ENCODE measurements at places on chromosomes 11 and 22.

DNA sequence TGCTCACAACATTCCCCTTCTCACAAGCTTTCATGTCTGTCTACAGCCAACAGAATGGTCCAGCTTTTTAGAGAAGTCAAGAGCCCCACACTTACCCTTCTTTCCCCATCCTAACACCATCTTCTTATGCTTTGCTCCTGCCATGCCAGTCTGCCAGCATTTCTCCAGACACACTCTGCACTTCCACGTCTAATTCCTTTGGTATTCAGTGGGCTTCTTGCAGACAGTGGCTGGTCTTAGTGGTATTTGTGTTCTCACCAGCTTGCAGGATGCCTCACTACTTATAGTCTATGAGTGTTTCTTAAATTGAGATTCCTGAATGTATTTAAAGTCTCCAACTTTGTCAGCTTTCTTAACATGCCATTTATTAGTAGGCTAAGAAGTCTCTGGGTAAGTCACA lies 154.4 kb downstream of the BBOX1 start:
- no peak for DNase-seq

DNA sequence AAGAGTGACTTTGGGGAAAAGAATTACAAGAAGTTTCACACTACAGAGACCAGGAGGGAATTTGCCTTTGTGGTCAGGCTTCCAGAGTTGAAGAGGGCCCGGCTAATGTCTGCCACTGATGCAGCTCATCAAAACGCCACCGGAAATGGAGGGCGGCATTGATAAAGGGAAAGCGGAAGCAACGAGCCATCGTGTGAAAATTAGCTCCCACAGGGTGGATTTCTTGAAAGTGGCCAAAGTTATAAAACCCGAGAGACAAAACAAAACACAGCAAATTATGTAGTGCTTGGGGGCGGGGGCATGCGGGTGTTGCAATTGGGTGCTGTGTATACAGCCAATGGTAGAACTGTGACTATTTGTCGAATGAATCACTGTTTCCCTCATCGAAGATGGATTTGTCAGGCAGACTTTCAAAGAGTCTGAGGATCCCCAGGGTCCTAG lies 113.0 kb downstream of the ADAMTS15 start:
- no peak for DNase-seq

DNA sequence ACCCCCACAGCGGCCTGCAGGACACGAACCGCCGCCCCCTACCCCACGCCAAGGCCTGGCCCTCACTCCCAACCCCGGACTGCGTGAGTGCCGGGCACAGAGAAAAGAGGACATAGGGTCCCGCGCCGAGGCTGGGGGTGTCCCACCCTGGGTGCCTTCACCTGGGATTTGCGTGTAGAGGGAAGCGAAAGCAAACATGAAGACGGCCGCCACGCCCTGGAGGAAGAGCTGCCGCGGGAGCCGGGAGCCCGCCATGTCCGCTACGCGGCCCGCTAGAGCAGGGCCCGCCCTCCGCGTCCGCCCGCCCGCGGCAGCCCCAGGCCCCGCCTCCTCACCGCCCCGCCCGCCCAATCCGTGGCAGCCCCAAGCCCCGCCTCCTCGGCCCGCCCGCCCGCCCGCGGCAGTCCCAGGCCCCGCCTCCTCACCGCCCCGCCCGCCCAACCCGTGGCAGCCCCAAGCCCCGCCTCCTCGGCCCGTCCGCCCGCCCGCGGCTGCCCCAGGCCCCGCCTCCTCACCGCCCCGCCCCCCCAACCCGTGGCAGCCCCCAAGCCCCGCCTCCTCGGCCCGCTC lies at the start of gene LMF2:
Gene LMF2 (minus strand): TSS at position 282 of the 570 bp plus-strand sequence. CDS start 27 bp downstream, at position 255.
- DNase-seq: peak; percentile 91

GRCh38 chr11:133705074-133705648 lies 140.2 kb downstream of the SPATA19 start:
- no peak for DNase-seq

DNA sequence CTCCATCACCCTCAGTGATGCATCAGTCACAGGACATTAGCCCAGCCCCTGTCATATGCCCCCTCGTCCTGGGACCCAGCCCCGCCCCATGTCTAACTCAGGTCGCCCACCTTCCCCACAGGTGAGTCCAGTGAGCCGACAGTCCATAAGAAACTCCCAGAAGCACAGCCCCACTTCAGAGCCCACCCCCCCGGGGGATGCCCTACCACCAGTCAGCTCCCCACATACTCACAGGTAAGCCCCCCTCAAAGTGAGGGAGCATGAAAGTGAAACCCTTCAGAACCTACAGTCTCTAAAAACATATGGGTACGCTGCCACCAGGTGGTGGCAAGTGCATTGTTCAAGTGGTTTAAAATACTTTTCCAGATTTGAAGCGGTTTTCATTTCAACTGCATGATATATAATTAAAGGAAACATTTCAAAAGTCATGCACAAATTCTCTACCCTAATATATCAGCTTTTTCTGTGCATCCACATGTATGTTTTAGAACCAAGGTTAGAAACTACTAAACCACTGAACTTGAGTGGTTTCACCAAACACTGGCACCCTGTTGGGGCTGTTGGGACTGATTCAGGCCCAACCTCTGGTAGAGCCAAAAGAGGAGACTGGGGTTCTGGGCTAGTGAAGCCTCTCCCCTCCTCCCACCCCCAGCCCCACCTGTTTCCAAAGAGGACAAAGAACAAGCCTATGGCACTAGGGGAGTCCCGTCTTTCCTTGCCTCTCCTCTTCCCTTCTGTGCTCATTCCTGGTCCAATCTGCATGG lies 17.3 kb downstream of the EPS8L2 start:
- no peak for DNase-seq

GRCh38 chr22:29339381-29340235 lies 24.1 kb upstream of the RASL10A start:
- DNase-seq: no peak

GRCh38 chr11:122038543-122038942 lies 77.5 kb downstream of the BLID start:
- DNase-seq: no peak

DNA sequence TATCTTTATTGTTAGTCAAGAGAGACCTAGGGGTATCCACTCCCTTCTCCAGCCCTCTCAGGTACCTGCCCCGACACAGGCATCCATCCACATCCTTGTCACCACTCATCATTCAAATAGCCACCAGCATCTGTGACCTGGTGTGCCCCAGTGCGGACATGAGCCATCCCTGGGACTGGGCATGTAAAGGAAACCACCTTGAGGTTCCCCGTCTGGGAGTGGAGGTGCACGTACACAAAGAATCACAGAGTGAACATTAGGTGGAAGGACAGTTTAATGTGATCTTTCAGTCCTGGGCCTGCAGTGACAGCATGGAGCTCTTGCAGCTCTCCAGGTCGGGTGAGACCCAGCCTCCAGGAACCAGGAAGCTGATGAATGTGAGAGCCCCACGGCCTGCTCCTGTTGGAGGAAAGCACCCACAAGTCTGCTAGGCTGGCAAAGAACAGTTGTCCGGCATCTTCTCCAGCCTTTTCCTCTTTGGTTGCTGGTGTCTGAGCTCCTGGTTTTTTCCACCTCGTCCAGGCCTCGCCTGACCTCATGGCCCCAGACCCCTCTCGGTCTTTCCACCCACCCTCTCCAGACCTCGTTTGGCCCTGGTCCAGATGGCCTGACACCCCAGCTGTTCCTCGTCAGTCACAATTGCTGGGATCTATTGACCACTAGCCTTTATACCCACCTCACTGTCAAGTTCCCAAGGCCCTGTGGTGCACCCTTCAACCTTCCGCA lies 16.5 kb downstream of the PSMD13 start:
- no peak for DNase-seq

DNA sequence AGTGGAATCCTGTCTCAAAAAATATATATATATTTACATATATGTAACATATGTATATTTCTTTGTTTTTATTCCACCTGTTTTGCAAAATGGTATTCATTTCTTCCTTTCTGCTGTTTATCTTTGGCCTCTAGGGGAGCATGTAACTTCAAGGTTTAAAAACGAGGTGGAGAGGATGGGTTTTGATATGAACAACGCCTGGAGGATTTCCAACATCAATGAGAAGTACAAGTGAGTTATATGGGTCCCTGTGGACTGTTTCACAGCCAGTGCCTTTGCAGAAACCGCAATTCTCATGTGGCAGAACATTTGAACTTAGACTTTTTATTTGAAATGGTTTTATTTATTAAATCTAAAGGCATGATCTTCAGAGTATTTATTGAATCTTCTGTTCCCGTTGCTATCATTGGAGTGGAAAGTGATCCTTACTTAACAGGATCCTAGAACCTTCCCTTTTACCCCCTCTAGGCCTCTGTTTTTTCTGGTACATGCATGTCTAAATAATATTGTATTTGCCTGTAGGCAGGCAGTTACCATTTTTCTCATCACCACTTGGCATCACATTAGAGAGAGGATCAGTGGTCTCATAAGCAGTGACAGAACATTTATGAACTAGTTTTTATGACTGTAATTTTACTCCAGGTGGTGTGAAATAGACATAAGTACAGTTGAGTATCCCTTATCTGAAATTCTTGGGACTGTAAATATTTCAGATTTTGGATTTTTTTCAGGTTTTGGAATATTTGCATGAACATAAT lies 81.5 kb upstream of the HORMAD2 start:
- DNase-seq: no peak

- DNase-seq: no peak
Observed at GRCh38 chr11:7973011-7973410, 7.8 kb upstream of the NLRP10 start.

GRCh38 chr11:118915396-118915795 lies 10.3 kb downstream of the BCL9L start:
- no peak for DNase-seq

DNA sequence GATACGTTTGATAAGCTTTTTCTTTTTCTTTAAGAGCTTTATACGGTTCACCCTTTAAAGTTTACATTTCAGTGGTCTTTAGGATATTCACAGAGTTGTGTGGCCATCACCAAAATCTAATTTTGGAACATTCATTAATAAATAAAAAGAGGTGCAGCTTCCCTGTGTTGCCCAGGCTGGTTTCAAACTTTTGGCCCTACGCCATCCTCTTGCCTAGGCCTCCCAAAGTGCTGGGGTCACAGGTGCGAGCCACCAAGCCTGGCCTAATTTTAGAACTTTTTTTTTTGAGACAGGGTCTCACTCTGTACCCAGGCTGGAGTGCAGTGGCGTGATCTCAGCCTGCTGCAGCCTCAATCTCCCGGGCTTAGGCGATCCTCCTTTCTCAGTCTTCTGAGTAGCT lies 30.6 kb downstream of the MED15 start:
- DNase-seq: no peak

GRCh38 chr22:37148031-37148651 lies 1.6 kb downstream of the IL2RB start:
- no peak for DNase-seq

GRCh38 chr22:29208879-29209623 lies 3.4 kb downstream of the EMID1 start:
- DNase-seq: no peak

- no peak for DNase-seq
Observed at GRCh38 chr11:36131721-36132397, 157.4 kb downstream of the COMMD9 start.

GRCh38 chr11:11756718-11757117 lies 85.1 kb upstream of the USP47 start:
- DNase-seq: no peak

- no peak for DNase-seq
Observed at GRCh38 chr11:109552376-109552775, 130.4 kb downstream of the C11orf87 start.

DNA sequence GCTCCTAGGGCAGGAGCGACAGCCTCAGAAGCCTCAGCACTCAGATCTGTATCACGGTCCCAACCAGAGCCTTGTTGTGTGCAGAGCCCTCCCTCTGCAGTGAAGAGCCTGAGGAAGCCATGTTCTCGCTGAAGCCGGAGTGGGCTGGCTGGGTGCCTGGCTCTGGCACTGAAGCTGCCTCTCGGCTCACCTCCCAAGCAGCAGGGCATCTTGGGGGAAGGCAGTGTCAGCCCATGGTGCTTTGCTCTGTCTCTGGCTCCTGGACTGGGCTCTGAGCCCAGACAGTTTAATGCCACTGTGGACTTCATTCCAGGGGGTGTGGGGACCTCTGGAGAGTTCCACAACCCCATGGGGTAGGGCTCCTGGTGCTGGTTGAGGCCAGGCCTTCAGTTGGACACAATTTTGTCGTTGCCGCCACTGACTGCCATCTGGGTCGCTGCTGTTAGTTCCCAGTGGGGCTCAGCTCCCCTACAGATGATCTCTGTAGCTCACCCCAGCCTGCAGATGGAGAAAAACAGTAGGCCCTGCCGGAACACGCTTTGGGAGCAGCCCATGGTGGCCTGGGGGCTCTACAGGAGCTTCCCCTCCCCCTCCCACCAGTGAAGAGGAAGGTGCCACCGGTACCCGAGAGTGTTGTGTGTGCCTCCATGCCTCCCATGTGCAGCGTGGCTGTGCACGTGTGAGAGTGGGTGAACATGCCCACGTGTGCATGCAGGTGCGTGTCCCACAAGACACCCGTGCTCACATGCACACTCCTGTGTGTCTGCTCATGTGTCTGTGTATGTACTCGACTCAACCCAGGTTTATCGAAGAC lies 86.5 kb upstream of the B3GAT1 start:
- DNase-seq: no peak

GRCh38 chr11:106917973-106918372 lies 100.3 kb downstream of the GUCY1A2 start:
- no peak for DNase-seq

DNA sequence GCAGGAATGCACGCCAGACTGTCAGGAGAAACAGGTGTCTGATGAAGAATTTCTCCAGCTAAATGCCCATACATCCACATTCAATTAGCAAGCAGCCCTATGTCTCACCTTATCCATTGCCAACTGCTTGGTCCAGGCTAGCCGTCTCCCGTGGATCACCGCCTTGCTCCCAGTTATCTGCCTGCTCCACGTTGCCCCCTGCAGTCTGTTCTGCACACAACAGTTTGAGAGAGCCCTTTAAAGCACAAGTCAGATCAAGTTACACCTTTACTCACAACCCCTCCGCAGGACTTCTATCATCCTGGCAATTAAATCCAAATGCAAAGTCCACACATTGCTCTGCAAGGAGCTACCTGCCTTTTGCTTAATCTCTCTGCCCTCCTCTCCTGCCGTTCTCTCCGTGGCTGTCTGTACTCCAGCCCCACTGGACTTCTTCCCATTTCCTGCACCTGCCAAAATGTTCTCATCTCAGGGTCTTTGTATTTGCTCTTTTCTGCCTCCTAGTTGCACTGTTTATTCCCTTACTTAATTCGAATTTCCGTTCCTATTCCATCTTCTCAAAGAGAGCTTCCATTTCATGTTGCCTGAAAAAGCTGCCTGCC lies 185.3 kb upstream of the LARGE1 start:
- DNase-seq: no peak

GRCh38 chr11:124068601-124069110 lies 27.5 kb upstream of the OR10G7 start:
- DNase-seq: no peak

All from activated T-helper 9 cell treated with anti-CD3 and anti-CD28 coated beads, Interleukin-2, amount 50 U/mL, for 16 hours (primary cell).